ENCODE measurements at places on chromosomes 2 and 18.

GRCh38 chr2:14011190-14011589, 621.3 kb upstream of the LRATD1 start:
- DNase-seq = no peak
- no peaks in the 10 kb centered on the region for H3K27me3 ChIP-seq
- no peaks in the 10 kb centered on the region for H3K4me1 ChIP-seq

DNA sequence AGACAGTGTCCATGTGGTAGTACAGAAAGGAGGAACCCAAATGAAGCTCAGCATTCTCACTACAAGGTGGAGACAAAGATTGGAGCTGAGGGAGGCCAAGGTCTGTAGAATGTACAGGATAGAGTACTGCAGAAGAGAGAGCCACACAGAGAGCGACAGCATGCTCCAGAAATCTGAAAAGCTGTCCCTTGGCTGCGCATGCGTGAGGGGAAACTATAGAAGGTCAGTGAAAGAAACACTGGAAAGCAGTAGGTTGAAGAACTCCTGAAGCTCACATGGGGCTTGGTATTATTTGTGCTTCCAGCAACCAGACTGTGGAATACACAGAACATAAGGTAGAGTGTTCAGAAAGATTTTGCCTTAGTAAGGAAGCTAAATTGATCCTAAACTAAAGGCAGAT, 142.5 kb downstream of the TXNL1 start:
- no peak for DNase-seq
- H3K36me3 ChIP-seq = no peaks in the 10 kb centered on the region
- H3K4me3 ChIP-seq = no peak overlapping the region
- H3K27ac ChIP-seq = no peak overlapping the region
- H3K27me3 ChIP-seq = no peaks in the 10 kb centered on the region

- H3K4me1 ChIP-seq = no peaks in the 10 kb centered on the region
- no peak overlapping the region for H3K27ac ChIP-seq
- no peak overlapping the region for H3K4me3 ChIP-seq
- no peaks in the 10 kb centered on the region for H3K36me3 ChIP-seq
These were observed 172.3 kb downstream of the ARL6IP6 start for GRCh38 chr2:152890736-152891135.

DNA sequence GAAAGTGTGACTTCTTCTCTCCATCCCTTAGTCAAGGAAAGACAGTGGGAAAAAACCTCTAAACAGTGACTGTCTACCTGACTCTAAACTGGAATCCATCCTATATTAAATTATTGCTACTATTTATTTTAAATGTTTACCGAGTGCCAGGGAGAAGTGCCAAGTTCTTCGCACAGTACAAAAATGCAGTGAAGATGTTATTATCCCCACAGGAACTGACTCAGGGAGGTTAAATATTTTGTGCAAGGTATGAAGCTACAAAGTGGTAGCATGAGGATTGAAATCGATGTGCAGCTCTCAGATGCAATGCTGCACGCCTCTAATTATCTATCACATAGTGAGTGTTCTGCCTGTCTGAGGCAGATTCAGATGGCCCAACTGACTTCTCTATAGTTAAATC, 91.1 kb downstream of the MEP1B start:
- H3K4me1 ChIP-seq = no peaks in the 10 kb centered on the region
- no peak overlapping the region for H3K27ac ChIP-seq
- no peaks in the 10 kb centered on the region for H3K36me3 ChIP-seq
- no peak for DNase-seq
- H3K4me3 ChIP-seq = no peak overlapping the region
- peaks cover 17% of the 10 kb centered on the region for H3K27me3 ChIP-seq

DNA sequence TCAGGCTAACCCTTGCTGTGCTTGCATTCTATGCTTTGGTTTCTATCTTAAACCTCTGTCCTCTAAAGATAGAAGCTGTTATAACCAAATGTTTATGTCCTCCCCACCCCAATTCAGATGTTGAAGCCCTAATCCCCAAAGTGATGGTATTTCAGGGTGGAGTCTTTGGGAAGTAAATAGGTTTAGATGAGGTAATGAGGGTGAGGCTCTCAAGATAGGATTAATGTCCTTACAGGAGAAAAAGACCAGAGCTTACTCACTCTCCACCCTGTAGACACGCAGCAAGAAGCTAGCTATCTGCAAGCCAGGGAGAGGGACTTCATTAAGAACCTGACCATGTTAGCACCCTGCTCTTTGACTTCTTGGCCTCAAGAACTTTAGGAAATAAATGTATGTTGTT, 362.5 kb downstream of the ERBB4 start:
- H3K36me3 ChIP-seq = no peaks in the 10 kb centered on the region
- no peaks in the 10 kb centered on the region for H3K27me3 ChIP-seq
- no peak overlapping the region for H3K4me3 ChIP-seq
- no peak overlapping the region for H3K27ac ChIP-seq
- no peak for DNase-seq
- no peaks in the 10 kb centered on the region for H3K4me1 ChIP-seq

DNA sequence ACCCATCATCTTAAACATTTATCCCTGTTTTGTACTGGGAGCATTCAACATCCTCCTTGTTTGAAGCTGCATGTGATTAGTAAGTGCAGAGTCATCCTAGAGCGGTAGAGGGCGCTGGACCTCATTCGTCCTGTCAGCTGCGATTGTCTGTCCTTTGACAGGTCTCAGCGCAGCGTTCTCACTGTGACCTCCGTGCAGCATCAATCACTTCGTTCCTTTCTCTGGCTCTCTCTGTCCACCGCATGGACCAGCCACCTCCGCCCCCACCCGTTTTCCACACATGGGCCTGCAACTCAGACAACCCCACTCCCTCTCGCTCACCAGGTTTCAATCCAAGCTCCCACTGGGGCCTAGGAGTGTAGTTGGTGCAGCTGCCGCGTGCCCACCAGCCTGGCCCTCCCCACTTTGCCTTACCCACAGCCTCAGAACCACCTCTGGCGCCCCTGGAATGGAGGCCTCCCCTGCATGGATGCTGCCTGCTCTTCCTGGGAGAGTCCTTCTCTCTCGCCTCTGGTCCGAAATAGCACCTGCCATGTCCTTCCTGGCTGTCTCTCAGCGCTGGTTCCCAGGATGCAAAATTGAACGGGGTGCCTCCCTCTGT, 90.5 kb downstream of the NDUFA10 start:
- no peaks in the 10 kb centered on the region for H3K36me3 ChIP-seq
- H3K4me3 ChIP-seq = no peak overlapping the region
- no peaks in the 10 kb centered on the region for H3K27me3 ChIP-seq
- H3K27ac ChIP-seq = no peak overlapping the region
- peaks cover 4% of the 10 kb centered on the region for H3K4me1 ChIP-seq
- peak; percentile 73 for DNase-seq

GRCh38 chr2:132815516-132815915, 145.5 kb upstream of the LYPD1 start:
- no peaks in the 10 kb centered on the region for H3K4me1 ChIP-seq
- H3K27ac ChIP-seq = no peak overlapping the region
- no peaks in the 10 kb centered on the region for H3K27me3 ChIP-seq
- H3K36me3 ChIP-seq = no peaks in the 10 kb centered on the region
- DNase-seq = no peak

DNA sequence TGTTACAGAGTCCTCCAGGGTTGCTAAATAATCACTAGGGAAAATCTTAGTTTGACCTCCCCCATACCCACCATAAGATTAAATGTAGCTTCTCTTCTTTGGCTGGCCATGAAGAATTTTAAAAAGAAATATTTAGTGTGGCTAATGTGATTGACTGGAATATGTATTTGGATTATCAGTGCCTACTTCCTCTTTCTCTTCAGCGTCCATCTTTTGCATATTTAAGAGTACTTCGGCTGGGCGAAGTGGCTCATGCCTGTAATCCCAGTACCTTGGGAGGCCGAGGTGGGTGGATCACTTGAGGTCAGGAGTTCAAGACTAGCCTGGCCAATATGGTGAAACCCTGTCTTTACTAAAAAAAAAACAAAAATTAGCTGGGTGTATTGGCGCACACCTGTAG, 28.8 kb downstream of the ADAM23 start:
- H3K4me1 ChIP-seq = no peaks in the 10 kb centered on the region
- no peaks in the 10 kb centered on the region for H3K36me3 ChIP-seq
- no peaks in the 10 kb centered on the region for H3K27me3 ChIP-seq
- no peak overlapping the region for H3K4me3 ChIP-seq

DNA sequence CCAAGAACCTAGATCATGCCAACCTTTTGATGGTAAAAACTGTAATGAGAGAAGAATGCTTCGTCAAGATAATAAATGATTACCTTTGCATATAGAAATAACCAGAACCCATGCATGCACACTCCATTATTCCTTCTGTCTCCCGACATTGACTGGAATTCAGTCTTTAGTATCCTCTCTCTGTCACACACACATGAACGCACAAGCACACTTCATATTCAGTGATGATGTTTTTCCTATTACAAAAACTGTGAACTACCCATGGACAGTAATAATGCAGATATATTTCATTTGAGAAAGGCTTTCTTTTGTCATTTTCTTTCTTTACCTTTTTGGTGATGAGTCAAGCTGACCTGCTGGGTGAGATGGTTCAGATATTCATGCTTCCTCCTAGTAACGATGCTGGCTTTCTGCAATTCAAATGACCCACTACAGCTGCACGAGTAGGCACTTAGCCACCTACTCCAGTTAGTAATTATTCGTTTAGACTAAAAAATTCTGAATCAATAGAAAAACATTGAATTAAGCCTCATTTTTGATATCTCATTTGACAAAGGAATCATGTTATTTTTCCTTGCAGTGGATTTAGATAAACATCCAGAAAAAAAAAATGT, 382.2 kb downstream of the TGIF1 start:
- H3K4me3 ChIP-seq = no peak overlapping the region
- no peaks in the 10 kb centered on the region for H3K36me3 ChIP-seq
- no peaks in the 10 kb centered on the region for H3K27me3 ChIP-seq
- no peaks in the 10 kb centered on the region for H3K4me1 ChIP-seq
- no peak for DNase-seq

- peaks cover 26% of the 10 kb centered on the region for H3K36me3 ChIP-seq
- DNase-seq = no peak
- no peaks in the 10 kb centered on the region for H3K27me3 ChIP-seq
These were observed 9.5 kb downstream of the COPS7B start for GRCh38 chr2:231795525-231796327.

GRCh38 chr2:186036862-186037449, 298.4 kb downstream of the FSIP2 start:
- no peaks in the 10 kb centered on the region for H3K27me3 ChIP-seq
- no peak overlapping the region for H3K4me3 ChIP-seq
- DNase-seq = no peak

GRCh38 chr2:63865159-63865799, 23.6 kb downstream of the UGP2 start:
- H3K27ac ChIP-seq = no peak overlapping the region
- H3K4me3 ChIP-seq = no peak overlapping the region
- H3K36me3 ChIP-seq = peaks cover 56% of the 10 kb centered on the region
- H3K27me3 ChIP-seq = no peaks in the 10 kb centered on the region

DNA sequence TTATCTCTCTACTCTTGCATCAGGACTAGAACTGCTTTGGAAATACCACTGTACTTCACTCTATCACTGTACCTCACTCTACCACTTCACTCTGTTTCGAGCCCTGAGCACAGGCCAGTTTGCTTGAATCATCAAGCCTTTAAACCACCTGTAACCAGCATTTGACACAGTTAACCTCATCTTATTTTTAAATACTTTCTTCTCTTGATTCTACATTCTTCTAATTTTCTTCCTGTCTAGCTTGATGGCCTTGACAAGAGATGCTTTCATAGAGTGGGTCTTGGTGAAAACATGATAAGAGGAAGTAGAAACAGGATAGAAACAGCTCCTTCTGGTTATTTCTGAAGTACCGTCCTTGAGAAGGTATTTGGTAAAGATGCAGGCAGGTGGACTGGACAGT, 78.1 kb downstream of the SPIRE1 start:
- H3K4me1 ChIP-seq = peaks cover 2% of the 10 kb centered on the region
- no peak for DNase-seq
- no peak overlapping the region for H3K27ac ChIP-seq
- H3K4me3 ChIP-seq = no peak overlapping the region

GRCh38 chr2:67290451-67291290, 106.5 kb upstream of the ETAA1 start:
- no peaks in the 10 kb centered on the region for H3K36me3 ChIP-seq
- peaks cover 3% of the 10 kb centered on the region for H3K27me3 ChIP-seq
- no peak overlapping the region for H3K27ac ChIP-seq
- no peaks in the 10 kb centered on the region for H3K4me1 ChIP-seq
- H3K4me3 ChIP-seq = no peak overlapping the region

Measured in activated CD8-positive, alpha-beta memory T cell treated with anti-CD3 and anti-CD28 coated beads, Interleukin-2, amount 10 ng/mL, durations not matched to agents 7 days and 5 days (primary cell).